HAP-1 (cell line): ENCODE measurements at places on chromosomes 1 and 21.
A peak's percentile ranks its signal among the peaks of the same experiment; 100 is the strongest.

GRCh38 chr1:20403423-20404145 lies 82.4 kb downstream of the CAMK2N1 start:
- no peak for DNase-seq

DNA sequence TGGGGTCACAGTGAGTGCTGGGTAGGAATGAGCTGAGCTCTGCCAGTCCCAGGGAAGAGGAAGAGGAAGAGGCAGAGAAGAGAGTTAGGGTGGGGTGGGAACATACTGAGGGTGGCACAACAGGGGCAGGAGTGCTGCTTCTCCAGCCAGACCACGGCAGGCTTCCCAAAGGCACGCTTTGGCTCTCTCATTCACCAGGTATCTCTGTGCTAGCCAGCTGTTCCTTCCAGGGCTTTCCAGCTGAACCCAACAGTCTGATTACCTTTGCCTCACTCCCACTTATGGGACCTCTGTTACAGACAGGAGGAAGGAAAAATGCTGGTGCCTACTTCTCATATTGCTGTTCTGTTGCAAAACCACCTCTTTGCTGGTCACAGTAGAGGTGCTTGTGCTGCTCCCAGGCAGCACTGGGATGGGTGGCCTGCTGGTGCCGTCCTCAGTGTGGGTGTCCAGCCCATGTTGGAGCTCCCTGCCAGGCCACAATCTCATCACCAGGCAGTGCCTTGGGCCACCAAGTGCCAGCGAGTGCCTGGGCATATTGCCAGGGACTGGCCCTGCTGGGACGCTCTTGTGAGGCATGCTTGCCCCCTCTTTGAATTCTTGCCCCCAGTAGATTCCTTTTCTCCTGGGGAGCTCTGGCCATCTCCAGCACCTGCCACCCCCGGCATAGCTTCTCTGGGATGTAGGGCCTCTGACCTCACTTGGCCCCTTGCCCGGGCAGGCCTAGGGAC lies 2.1 kb downstream of the ADORA1 start:
- DNase-seq: peak; percentile 5

- no peak for DNase-seq
These were observed 27.4 kb downstream of the POFUT2 start for GRCh38 chr21:45260191-45260825.

GRCh38 chr21:37866027-37866426 lies 50.2 kb downstream of the KCNJ6 start:
- DNase-seq: no peak

- DNase-seq: no peak
These were observed 172.8 kb upstream of the KCTD3 start for GRCh38 chr1:215394084-215394991.

GRCh38 chr1:10710489-10710888 lies 86.0 kb downstream of the CASZ1 start:
- DNase-seq: no peak

DNA sequence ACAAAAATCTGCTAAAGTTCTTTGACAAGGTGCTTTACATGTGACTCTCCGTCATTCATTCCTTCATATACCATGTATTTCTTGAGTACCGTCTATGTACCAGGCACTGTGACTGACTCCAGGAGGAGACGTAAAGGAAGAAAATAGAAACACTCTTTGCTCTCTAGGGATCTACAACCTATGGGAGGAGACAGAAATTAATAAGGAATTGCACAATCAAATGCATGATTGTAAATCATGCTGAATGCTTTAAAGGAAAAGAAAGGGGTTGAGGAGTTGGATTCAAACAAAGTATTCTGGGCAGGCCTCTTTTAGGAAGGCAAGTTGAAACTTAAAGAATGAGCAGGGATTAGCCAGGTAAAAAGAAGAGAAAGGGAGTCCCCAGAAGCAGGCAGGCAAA lies 239.1 kb upstream of the FGGY start:
- no peak for DNase-seq

GRCh38 chr1:156892190-156893047 lies 1.1 kb upstream of the PEAR1 start:
- DNase-seq: peak; percentile 97

GRCh38 chr21:40936771-40937261 lies 89.9 kb upstream of the DSCAM start:
- no peak for DNase-seq

GRCh38 chr1:214354440-214355148 lies 73.6 kb downstream of the SMYD2 start:
- DNase-seq: no peak
